ENCODE measurements at places on chromosomes 11 and 22.
A peak's percentile ranks its signal among the peaks of the same experiment; 100 is the strongest.

- DNase-seq = no peak
Observed at GRCh38 chr11:69468911-69469885, 12.3 kb upstream of the LINC01488 start.

GRCh38 chr22:30178181-30179126 lies 68.1 kb downstream of the LIF start:
- DNase-seq = peak; percentile 12

GRCh38 chr11:122789907-122790306 lies 48.4 kb upstream of the CRTAM start:
- no peak for DNase-seq

- DNase-seq = no peak
Observed at GRCh38 chr11:65503949-65504673, 5.3 kb downstream of the MALAT1 start.

- DNase-seq = no peak
Observed at GRCh38 chr22:42227435-42227834, 43.0 kb downstream of the TCF20 start.

- no peak for DNase-seq
Observed at GRCh38 chr11:83441171-83441570, 155.0 kb upstream of the CCDC90B start.

GRCh38 chr11:8310743-8311298 lies 47.1 kb upstream of the LMO1 start:
- no peak for DNase-seq

GRCh38 chr22:36753120-36753802 lies 22.7 kb downstream of the IFT27 start:
- DNase-seq = no peak

GRCh38 chr11:107598225-107599139 lies 7.5 kb downstream of the ELMOD1 start:
- DNase-seq = peak; percentile 53

GRCh38 chr22:27215871-27216270 lies 558.5 kb downstream of the MIAT start:
- DNase-seq = no peak

DNA sequence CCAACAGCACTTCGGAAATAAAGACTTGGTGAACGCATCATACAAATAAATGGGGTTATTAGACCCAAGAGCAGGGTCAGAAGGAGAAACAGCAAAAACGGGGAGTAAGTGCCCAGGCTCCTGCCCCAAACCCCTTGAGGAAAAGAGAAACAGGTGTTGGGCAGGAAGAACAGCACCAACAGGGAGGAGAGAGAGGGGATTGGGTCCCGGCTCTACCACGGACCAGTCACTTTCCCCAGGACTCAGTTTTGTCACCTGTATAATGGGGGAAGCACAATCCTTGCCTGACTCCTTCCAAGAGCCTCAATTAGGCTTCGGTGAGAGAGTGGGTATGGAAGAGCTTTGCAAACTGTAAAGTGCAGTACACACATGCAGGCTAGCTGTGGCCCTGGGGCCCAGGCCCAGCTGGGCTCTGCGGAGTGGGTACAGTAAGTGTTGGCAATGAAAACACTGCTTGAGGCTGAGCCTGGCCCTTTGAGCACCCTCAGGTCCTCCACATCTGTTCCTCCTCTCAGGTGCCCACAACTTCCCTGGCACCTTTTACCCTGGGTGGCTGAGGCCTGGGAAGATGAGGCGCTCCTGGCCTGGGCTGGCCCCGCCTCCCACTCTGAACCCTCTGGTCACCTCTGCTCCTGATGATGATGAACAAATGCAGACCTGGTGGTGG lies 8.9 kb downstream of the SLC29A2 start:
- DNase-seq = no peak

DNA sequence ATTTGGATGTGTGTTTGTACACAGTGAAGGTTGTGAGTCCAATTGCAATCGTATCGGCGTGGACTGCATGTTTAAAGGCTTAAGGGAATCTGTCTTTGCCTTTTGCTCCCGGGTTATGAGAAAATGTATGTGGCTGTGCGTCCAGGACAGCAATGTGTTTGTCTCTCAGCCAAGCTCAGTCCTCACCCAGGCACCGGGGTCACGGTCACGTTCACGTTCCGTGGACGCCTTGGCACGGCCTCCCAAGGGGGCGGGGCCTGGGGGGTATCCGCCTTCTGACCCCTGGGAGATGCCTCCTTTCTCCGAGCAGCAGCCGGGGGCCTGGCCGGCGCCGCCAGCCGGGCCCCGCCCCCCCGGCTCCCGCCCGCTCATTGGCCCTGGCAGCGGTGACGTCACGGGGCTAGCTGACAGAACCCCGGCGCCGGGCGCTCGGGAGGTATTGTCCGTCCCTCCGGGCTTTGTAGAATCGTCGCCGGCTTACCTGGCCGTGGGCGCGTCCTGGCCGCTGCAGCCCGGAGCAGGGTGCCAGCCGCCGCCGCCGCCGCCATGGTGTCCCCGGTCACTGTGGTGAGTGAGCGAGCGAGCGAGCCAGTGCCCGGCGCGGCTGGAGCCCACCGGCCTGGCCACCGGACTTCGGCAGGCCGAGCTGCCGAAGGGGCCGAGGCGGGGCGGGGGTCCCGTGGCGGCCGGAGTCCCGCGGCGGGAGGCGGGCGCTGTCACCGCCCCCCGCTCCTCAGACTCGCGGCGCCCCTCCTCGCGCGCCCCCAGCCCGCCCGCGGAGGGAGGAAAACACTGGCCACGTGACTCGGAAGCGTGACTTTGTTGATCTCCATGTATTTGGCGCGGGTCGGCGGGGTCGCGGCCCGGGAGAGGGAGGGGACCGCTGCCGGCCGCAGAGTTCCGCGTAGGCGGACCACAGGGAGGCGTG lies at the start of gene TMEM86A:
Gene TMEM86A, plus strand, starts transcription at position 439 of the 928 bp plus-strand sequence. Its CDS starts 108 bp downstream, at position 547.
- DNase-seq = peak; percentile 81

- no peak for DNase-seq
Observed at GRCh38 chr22:19410941-19411689, 20.4 kb downstream of the HIRA start.

GRCh38 chr11:59666969-59667368 lies 1.9 kb downstream of the PATL1 start:
- no peak for DNase-seq

- peak; percentile 52 for DNase-seq
Observed at GRCh38 chr11:26778000-26778757, 56.3 kb upstream of the SLC5A12 start.

- DNase-seq = no peak
Observed at GRCh38 chr22:37207981-37208380, 4.3 kb downstream of the SSTR3 start.

DNA sequence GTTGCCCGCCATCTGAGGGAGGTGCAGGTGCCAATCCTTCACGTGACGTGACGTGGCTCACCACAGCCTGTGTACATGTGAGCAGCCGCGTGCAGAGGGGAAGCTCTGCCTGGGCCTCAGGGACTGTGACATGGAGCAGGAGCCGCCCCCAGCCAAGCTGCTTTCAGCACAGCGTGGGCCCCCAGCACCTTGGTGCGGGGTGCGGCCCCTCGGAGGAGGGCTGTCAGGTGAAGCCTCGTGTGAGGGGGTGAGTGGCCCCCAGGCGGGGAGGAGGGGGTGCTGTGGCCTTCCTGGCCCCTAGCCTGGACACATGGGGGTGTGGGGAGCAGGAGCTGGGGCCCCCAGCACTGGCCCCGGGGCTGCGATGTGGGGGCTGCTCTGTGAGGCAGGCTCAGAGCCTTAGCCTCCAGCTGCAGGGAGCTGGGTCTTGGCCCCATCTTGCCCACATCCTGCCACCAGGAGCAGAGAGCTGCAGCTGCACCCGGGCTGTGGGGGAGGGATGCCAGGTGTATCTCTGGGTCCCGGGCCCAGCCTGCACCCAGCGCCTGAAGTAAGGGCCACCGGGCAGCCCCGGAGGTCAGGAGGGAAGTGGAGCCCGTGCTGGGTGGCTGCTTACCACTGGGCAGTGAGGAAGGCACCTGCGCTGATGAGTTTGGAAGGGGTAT lies at the start of gene ADORA2A:
Gene ADORA2A, plus strand, starts transcription at position 100 of the 665 bp plus-strand sequence. CDS start 5,806 bp downstream, outside the sequence.
- DNase-seq = no peak

GRCh38 chr11:75816561-75817239 lies 1.7 kb downstream of the UVRAG start:
- DNase-seq = peak; percentile 33

DNA sequence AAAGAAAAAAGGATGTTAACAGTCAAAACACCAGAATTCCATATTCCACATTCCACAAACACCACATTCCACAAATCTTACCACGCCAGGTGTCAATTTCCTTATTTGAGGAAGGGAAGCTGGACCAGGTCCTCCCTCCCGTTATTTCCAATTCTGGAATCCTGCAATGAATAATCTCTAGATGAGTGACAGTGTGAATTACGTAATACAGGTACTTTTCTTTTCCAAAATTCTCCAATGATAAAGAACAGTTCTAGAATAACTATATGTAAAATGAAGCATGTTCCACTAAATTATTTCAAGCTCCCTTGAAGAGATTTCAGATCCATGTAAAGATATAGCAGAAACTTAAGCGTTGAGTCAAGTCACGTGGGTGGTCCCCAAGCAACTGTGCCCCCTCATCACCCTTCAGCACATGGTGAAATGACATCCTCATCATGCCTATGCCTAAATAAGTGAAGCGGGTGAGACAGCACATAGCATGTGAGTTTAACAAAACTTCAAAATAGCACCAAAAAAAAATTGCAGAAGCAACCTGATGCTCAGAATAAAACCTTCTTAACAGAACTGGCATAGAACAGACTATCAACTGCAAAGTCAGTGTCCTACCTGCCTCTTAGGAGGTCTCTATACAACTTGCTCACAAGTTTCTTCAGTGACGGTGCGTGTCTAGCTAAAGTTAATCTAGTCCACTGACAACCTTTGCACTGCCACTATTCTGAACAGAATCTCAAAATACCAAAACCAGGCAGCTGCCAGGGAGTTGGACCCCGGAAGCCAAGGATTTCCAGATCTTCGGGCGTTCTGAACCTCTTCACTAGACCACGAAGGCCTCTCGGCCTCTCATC lies 876 bp downstream of the NFRKB start:
- DNase-seq = peak; percentile 34

DNA sequence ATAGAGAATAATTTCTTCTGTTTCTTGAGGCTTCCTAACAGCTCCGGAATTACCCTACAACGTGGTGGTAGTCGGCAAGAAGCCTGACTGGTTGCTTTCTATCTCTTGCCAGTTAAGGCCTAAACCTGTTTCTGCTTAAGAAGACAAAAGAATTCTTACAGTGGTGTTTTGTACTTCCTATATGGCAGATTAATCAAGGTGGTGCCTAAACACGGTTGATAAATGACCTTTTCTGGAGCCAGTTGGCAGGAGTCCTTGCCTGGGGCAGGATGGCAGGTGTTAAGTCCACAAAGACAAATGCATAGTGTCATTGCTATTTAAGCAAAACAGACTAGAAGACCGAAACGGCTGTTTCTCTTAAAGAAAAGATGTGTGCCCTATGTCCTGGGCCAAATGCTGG lies 9.9 kb downstream of the GVQW3 start:
- DNase-seq = no peak

GRCh38 chr11:9065607-9066432 lies 25.6 kb downstream of the SCUBE2 start:
- no peak for DNase-seq

GRCh38 chr11:74256378-74257133 lies 54.9 kb downstream of the P4HA3 start:
- no peak for DNase-seq

DNA sequence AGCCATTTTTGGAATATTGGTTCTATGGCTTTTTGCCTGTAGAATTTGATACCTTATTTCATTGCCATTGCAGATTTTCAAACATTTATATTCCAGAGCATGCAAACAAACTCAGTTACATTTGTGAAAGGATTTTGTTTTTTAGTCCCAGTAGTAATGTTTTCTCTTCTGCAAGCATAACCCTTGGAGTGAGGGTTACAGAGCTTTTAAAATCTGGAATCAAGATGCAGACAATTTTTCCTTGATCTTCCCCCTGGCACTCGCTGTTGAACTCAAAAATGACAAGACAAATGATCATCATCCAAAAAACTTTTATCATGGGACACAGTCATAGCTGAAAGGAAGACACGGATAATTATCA lies 20.8 kb downstream of the BBOX1 start:
- DNase-seq = no peak

DNA sequence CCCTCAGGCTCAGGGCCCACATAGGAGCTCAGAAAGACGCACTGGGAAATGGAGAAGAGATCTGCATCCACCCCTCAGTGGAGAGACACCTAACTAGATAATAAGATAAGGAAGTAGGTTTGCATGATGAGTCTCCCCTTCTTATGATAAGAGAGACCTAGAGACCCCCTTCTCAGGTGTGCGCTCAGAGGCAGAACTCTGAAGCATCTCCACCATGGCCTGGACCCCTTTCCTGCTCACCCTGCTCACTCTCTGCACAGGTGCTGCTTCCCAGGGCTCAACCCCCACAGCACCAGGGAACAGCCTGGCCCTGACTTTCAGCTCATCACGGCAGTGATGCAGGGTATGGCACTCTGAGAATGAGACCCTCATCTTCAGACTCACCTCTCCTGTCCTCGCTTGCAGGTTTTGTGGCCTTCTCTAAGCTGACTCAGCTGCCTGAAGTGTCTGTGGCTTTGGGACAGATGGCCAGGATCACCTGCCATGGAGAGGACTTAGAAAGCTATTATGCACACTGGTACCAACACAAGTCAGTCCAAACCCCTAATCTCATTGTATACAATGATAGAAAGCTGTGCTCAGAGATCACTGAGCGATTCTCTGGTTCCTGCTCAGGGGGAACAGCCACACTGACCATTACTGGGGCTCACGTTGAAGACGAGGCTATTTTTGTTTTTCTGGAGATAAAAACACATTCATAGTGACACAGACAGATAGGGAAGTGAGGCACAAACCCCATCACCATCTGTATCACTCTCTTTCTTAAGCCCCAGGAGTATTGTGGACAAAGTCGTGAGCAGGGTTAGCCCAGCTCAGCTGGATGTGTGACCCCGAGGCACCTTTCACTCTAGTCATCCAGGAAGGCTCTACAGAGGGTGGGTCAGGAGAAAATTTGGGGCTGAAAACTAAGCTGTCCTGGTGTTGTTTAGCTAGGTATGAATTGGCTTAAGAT lies 29.7 kb upstream of the IGLL5 start:
- DNase-seq = no peak

DNA sequence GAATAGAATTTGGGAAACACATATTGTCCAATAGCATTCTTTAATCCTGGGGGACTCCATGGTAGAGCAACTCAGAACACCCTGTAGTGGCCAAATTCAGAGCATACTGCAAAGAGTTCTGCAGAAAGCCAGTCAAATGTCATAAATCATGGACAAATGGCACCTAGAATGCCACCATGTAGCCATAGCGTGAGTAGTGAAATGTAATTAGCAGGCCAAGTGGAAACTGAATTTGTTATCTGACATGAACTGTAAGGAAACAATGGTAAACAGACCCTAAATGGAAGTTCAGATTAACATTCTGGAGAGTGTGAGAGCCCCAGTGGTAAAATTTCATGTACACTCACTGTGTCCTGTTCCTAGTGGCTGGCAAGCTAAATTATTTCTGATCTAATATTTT lies 7.0 kb upstream of the PRSS23 start:
- DNase-seq = no peak

- DNase-seq = no peak
Observed at GRCh38 chr11:125062218-125062930, 731 bp upstream of the SLC37A2 start.

DNA sequence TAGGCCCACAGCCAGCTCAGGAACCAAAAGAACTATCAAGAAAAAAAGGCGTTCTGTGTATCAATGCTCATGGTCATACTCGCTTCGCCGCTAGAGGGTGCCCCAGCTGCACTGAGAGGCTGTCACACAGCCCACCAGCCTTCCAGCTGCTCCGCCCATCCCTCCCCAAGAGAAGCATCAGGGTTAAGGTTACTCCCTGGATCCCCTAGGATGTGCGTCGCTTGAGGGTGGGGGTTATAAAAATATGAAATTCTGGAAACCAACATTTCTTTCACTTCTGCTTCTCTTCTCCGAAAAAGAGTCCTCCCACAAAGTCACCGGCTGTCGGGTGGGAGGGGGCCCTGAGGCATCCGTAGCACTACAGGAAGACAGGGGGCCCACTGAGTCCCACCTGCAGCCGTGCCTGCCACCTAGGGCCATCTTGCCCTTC lies 1.7 kb downstream of the CBX6 start:
- DNase-seq = peak; percentile 93

All from A673 (cell line).